ENCODE measurements at places on chromosomes 3 and 15.
A peak's percentile ranks its signal among the peaks of the same experiment; 100 is the strongest.

- DNase-seq: no peak
Observed at GRCh38 chr15:23854912-23855659, 168.0 kb upstream of the NDN start.

- no peak for DNase-seq
Observed at GRCh38 chr15:59257140-59257539, 50.5 kb downstream of the LDHAL6B start.

- peak; percentile 28 for DNase-seq
Observed at GRCh38 chr3:94716326-94717018, 653.6 kb downstream of the NSUN3 start.

DNA sequence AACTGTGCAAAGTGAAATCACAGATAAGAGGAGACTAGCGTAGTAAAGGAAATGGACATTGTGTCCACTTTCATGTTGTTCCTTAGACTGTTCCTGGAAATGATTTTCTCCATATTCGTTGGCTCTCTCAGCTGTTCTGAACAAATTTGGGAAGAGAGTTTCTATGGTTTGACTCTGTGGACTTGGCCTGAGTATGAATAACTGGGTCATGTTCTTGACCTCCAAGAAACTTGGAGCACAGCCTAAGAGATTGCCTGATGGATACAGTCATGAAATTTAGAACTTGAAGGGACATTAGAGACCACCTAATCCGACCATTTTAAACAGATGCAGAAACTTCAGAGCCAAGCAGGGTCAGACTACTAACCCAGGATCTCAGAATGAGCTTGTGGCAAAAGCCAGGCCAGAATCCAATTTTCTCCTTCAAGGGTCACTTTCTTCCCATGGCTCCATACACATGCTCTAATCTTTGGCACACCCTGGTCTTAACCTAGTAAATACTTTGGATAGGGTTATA lies 430.4 kb downstream of the RBMS3 start:
- DNase-seq: no peak

GRCh38 chr15:48470096-48470495 lies 138.9 kb downstream of the DUT start:
- DNase-seq: no peak

DNA sequence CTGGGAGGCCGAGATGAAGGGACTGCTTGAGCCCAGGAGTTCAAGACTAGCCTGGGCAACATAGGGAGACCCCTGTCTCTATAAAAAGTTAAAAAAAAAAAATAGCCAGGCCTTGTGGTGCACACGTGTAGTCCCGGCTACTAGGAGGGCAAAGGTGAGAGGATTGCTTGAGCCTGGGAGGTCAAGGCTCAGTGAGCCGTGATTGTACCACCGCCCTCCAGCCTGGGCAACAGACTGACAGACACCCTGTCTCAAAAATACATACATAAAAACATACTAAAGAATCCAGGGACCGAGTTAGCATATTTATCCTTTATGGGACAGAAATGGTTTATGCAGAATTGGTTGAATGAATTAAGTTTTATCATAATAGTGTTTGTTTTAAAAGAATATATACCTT lies 13.7 kb downstream of the SIAH2 start:
- DNase-seq: no peak

DNA sequence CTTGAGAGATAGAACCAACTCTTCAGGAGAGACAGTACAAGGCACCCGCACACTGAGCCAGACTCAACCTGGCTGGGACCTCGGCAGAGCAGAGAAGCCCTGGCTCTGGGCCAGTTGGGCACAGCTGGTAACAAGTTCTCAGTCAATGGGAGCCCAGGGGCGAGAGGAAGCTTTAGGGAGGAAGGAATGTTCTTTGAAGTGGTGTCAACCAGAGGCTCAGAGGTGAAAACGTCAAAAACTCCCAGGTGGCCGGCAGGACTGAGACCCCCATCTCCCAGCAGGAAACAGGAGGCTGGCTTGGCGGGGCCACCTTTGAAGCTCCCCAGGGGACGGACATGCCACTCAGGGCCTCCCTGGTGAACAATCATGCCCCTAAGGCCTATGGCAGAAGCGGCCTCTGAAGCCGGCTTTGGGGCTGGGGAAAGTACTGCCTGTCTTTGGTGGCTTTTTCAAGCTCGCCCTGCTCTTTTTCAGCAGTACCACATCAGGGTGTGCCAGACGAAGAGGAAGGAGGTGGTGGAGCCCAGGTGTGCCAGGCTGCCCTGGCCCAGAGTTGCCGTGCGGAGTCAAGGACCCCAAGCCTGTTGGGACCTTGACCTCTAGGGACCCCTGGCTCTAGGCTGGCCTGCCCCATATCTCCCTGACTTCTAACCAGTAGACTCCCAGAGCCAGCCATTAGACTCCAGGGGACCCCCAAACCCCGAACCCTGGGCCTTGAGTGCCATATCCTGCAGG lies 16.7 kb upstream of the TBC1D21 start:
- DNase-seq: no peak

DNA sequence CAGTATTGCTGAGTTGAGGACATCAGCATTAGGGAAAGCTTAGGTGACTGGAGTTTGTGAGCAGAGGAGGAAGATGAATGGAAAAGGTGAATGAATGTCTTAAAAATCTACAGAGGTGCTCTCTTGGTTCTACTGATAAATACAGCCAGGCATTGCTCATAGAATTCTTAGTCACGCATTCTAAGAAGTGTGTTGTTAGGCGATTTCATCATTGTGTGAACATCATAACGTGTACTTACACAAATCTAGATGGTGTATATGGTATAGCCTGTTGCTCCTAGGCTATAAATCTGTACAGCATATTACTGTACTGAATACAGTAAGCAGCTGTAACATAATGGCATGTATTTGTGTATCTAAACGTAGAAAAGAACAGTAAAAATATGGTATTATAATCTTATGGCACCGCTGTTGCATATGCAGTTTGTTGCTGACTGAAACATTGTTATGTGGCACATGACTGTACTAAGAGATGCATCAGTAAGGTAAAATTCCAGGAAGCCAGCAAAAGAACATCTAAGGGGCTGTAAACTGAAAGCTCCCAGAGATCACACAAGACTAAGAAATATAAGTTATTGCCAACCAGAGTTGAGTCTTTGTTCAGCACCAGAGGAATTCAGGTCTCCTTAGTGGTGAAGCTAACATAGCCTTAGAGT lies 42.9 kb upstream of the ASB14 start:
- no peak for DNase-seq

- DNase-seq: no peak
Observed at GRCh38 chr3:182692695-182693094, 100.6 kb upstream of the ATP11B start.
